ENCODE measurements at places on chromosomes 3 and 15.

DNA sequence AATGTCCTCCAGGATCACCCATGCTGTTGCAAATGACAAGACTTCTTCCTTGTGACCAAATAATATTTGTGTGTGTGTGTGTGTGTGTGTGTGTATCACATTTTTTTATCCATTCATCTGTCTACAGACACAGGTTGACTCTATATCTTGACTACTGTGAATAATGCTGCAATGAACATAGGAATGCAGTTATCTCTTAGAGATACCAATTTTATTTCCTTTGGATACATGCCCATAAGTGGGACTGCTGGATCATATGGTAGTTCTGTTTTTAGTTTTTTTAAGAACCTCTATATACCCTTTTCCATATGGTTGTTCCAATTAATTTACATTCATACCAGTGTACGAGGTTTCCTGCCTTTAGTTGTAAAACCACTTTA is 41.7 kb downstream of the GPR176 start:
- no peak for DNase-seq

GRCh38 chr3:120145542-120146285 is 51.5 kb upstream of the GSK3B start:
- no peak for DNase-seq

GRCh38 chr3:66261355-66261754 is 40.6 kb downstream of the SLC25A26 start:
- DNase-seq: no peak

GRCh38 chr3:25648925-25649830 is 15.5 kb downstream of the TOP2B start:
- no peak for DNase-seq

DNA sequence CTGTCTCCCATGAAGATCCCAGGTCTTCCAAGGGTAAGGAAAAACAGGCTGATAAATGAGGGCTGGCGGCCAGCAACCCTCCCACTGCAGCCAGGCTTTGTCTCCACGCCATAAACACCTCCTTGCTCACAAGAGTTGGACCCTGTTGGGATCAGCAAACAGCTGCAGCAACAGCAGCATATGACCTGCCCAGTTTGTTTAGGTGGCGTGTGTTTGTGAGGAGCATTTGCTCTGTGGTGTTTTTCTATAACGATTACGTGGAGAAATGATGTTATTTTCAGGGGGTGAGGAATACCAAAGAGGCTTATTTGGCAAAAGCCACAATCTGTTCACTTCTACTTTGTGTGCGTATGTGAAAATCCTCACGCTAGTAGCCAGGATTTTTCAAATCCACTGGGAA is 58.5 kb downstream of the RFTN1 start:
- no peak for DNase-seq

DNA sequence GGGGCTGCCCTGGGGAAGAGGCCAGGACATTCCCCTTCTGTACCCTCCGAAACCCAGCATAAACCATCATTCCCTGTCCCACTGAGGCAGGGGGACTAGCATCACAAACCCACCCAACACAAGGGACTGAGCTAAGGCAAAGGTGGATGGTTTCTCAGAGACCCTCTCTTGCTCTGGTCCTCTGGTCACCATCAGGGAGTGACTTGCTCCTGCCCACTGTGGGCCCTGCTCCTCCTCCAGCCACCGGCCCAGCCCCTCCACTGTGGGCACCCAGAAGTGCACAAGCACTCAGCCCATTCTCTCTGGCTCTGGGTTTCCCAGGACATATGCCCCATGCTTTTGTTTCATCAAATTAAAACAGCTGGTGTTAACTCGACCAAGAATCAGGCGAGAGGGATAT is 44.9 kb downstream of the PTH1R start:
- no peak for DNase-seq

DNA sequence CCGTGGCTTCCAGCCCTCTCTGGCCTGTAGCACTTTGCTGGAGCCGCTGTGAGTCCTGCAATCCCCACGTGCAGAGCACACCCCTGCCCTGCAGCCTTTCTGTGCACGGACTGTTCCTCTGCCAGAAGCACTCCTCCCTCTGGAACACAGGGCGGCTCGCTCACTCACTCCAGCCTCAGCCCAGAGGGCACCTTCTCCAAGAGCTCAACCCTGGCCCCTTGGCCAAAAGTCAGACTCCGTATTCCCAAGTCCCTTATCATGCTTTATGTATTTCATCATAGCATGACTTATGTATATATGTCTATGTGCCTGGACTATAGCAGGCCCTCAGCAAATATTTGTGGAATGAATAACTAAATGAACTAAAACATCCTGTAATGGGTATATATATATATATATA is 63.2 kb downstream of the ASB7 start:
- DNase-seq: no peak

- no peak for DNase-seq
Observed at GRCh38 chr15:77731945-77732344, 99.2 kb upstream of the LINGO1 start.

DNA sequence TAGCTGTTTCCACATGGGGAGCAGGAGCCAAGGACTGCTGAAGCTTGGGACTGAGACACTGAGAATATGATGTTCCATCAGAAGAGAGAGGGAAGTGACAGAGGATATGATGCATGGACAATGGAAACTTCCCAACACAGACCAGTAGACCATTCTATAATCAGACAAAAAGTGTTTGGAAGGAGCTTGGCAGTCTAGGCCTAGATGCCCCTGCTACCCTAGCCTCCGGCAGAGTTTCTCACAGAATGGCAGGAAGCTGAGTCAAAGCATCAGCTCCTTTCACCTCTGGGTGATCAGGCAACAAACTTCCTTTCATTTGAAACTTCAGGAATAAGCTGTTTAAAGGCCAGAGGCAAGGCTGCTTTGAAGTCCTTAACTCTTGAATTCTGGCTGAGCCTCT is 222.0 kb downstream of the NEK10 start:
- no peak for DNase-seq

GRCh38 chr3:157471064-157471463 is 32.2 kb downstream of the VEPH1 start:
- no peak for DNase-seq

DNA sequence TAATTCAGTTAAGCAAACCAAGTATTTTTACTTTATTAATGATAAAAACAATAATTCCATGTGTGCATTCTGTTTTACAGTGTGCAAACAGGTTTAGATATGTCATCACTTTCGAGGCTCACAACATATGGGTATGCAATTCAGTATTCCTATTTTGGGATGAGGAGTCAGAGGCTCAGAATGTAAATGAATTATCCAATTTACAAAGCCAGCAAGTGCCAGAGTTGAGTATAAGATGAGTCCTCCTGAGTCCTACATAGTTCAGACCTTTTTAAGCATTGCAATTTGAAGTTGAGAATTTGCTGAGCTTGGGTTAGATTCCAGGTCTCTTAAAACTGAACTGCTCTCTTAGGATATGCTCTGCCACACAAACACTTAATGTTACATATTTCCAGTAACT is 424.2 kb upstream of the ROBO2 start:
- DNase-seq: no peak
